Activated T-helper 1 cell treated with anti-CD3 and anti-CD28 coated beads, Interleukin-12 subunit alpha, Interleukin-12 subunit beta, Interleukin-2, Interleukin-4 antibody, amounts not matched to agents 30 ng/mL and 10 ng/mL and 1 ng/mL, durations not matched to agents 14 hours and 24 hours and 36 hours (primary cell): ENCODE measurements at places on chromosomes 1 and 21.

DNA sequence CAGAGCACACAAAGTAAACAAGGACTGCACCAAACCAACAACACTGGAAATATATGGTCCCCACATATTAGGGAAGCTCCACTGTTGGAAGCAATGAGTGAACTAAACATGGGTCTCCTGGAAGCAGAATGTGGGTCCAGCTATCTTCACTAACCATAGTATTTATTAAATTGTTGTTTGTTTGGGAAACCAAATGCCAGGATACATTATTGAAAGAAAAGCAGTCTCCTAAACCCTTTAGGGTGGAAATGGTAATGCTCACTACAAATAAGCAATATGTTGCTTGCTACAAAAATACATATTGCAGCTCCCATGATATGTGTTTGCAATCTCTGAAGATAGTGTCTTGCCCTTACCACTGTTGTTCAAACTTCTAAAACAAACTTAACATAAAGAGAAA lies 2.2 kb downstream of the NEGR1 start:
- peaks cover 14% of the 10 kb centered on the region for H3K4me1 ChIP-seq
- DNase-seq, result no peak
- H3K4me3 ChIP-seq, result no peak overlapping the region
- H3K36me3 ChIP-seq, result peaks cover 1% of the 10 kb centered on the region

DNA sequence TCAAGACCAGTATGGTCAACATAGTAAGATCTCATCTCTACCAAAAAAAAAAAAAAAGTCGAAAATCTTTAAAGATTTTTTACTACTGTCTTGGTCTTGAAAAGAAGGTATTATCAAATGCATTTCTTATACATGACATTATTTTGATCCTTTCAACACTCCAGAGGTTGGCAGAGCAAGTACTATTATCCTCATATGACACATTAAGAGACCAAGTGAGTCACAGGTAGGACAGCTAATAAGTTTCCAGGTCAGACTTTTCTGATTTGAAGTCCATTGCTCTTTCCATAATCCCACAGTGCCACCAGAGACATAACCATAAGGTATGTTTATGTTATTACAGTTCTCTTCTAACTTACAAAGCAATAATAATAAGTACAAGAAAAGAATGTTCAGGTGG lies 15.2 kb downstream of the DBT start:
- H3K4me1 ChIP-seq, result peaks cover 8% of the 10 kb centered on the region
- DNase-seq, result no peak
- no peak overlapping the region for H3K4me3 ChIP-seq
- no peaks in the 10 kb centered on the region for H3K27me3 ChIP-seq
- H3K27ac ChIP-seq, result no peak overlapping the region
- peaks cover 39% of the 10 kb centered on the region for H3K36me3 ChIP-seq

- H3K4me1 ChIP-seq, result no peaks in the 10 kb centered on the region
- H3K27me3 ChIP-seq, result peaks cover 20% of the 10 kb centered on the region
- H3K27ac ChIP-seq, result no peak overlapping the region
- H3K36me3 ChIP-seq, result no peaks in the 10 kb centered on the region
Observed at GRCh38 chr1:53378932-53379661, 51.2 kb upstream of the LRP8 start.

GRCh38 chr21:27365394-27365793 lies 398.5 kb upstream of the ADAMTS5 start:
- no peaks in the 10 kb centered on the region for H3K4me1 ChIP-seq
- no peaks in the 10 kb centered on the region for H3K36me3 ChIP-seq
- no peaks in the 10 kb centered on the region for H3K27me3 ChIP-seq
- H3K4me3 ChIP-seq, result no peak overlapping the region
- no peak for DNase-seq
